ENCODE measurements at places on chromosomes 12 and 14.

- no peak for DNase-seq
These were observed 147.5 kb upstream of the C14orf180 start for GRCh38 chr14:104431929-104432541.

DNA sequence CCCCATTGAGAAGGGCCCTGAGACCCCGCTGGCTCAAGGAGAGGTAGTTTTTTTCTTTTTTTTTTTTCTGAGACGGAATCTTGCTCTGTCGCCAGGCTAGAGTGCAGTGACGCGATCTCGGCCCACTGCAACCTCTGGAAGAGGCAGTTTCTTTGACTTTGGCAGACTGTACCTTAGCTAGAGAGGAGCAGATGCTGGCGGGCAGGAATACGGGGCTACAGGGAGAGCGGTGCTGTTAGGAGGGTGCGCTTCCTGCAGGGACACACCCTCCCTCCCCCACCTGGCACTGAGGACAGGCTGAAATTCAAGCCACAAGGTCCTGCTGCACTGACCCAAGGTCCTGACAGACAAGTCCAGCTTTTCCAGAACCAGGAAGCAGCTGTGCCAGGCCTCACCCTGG, 32.2 kb upstream of the NUDT14 start:
- no peak for DNase-seq

- DNase-seq: no peak
These were observed 168.8 kb upstream of the RBM19 start for GRCh38 chr12:114134922-114135321.

GRCh38 chr12:62817556-62818271, 117.2 kb downstream of the PPM1H start:
- peak; percentile 58 for DNase-seq

GRCh38 chr14:90535556-90536090, 138.8 kb downstream of the CALM1 start:
- DNase-seq: no peak

DNA sequence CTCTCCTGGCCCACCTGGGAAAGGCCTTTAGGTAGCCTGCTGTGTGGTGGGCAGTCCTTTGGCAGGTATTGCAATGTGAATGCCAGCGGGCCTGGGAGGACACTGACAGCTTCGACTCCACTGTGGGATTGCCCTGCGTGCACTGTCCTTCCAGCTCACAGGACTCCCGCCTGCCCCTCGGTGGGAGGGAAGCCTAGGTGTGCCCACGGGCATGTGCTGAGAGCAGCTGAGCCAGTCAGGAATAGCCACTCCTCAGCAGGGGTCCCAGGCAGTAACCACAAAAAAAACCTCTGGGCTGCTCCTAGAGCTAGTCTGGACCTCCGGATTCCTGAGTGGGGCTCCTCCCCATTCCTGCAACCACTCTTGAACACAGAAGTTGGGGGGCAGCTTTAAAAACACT, 278.2 kb downstream of the FOXN3 start:
- DNase-seq: no peak

- no peak for DNase-seq
These were observed 978.4 kb downstream of the BCL11B start for GRCh38 chr14:98293576-98293975.

- DNase-seq: peak; percentile 76
These were observed 231.9 kb downstream of the C12orf75 start for GRCh38 chr12:105562199-105562971.

DNA sequence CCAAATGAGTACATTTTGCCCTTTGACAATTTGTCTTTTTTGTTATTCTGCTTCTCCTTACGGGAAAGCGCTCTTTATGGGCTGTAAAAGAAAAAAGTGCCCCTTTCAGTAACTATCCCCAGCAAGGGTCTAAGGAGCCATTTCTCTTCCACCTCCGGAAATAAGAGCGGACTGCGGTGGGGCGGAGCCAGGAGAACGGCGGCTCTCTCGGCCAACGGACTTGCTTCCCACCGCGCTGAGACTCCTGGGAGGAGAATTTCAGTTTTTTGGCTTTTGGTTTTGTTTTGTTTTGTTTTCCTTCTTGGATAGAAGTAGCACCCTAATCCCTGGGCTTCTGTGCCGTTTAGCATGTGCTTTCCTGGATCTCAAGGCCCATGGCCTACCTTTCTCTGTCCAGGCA, 43.5 kb downstream of the ZNF641 start:
- DNase-seq: no peak

- DNase-seq: no peak
These were observed 74.8 kb upstream of the DICER1 start for GRCh38 chr14:95231966-95232633.

GRCh38 chr14:95564060-95564459, 29.2 kb downstream of the GLRX5 start:
- peak; percentile 4 for DNase-seq

GRCh38 chr14:40003773-40004172, 571.5 kb upstream of the FBXO33 start:
- no peak for DNase-seq

- DNase-seq: no peak
These were observed 11.3 kb upstream of the KCNMB4 start for GRCh38 chr12:70354787-70355186.

- DNase-seq: no peak
These were observed 764.3 kb downstream of the NOVA1 start for GRCh38 chr14:25833341-25834126.

GRCh38 chr12:15928870-15929571, 17.9 kb downstream of the DERA start:
- DNase-seq: no peak

GRCh38 chr12:28817524-28817923, 331.6 kb upstream of the FAR2 start:
- no peak for DNase-seq

DNA sequence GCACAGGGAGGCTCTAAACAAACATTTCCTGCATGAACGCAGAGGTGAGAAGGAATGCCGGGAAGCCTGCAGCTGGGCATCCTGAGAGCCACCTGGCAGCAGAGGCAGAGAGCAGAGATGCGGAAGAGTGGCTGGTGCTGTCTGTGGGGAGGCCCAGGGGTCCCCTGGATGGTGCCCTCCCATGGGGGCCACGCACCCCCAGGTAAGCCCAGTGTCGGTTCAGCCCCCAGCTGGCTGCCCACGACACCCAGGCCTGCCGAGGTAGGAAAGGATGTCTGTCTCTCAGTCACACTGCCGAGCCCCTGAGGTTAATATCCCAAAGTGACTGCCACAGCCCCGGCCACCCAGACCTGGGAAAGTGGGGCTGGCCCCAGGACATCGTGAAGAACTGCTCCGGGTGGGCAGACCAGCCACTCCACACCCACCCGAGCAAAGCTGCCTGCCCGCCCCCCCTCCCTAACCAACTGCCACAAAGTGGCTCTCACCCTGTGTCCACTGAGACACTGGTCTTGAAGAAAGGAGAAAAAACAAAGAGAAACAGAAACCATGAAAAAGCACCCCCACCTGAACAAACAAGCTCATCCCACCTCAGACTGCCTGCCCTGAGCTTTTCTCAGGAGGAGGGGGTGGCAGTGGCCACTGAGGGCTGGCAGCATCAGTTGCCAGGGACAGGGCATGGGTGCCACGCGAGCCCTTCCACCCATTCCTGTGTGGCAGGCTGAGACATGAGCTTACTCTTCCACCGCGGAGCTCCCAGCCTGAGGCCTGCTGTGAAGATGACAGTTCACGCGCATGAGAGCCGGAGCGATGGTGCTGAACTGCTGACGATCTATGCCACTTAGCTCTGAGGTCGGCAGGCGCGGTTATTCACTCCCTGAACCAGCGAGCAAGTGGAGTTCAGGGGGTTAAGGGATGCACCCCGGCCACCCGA, 40.8 kb downstream of the CCDC88C start:
- no peak for DNase-seq

DNA sequence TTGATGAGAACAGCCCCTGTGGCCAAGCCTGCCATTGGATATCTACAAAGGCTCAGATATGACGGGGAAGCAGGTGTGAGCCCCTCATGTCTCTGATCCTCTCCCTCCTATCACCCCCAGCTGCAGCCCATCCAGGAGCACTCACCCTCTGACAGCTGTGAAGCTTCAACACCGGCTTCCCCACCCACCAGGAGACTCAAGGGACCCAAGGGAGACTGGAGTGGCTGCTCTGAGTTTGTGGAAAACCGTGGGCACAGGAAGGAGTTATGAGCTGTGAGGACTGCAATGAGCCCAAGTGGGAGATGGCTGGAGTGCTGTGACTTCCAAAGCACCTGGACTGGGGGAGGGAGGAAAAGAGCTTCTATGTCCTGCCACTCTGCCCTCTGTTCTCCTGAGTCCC, 7.9 kb downstream of the IFI27L2 start:
- DNase-seq: no peak

GRCh38 chr12:100427078-100427477, 46.6 kb upstream of the NR1H4 start:
- peak; percentile 76 for DNase-seq

- DNase-seq: no peak
These were observed 59.8 kb downstream of the KITLG start for GRCh38 chr12:88520436-88520820.

DNA sequence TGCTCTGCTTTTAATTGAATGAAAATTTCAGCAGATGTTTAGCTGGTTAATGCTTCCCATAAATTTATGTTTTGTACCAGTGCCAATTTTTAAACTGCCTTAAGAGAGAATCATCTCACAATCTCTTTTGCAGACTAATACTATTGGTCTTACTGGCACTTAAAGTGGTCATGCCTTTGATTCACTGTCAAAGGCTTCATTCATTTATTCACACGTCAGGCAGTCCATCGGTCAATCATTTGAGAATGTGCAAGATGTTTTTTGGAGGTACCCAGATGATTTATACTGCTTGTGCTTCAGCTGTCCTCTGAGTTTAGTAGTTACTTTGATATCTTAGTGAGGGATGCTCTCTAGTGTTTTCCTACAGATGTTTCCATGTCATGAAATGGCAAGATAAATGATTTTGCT, 83.4 kb downstream of the NAV3 start:
- DNase-seq: no peak

DNA sequence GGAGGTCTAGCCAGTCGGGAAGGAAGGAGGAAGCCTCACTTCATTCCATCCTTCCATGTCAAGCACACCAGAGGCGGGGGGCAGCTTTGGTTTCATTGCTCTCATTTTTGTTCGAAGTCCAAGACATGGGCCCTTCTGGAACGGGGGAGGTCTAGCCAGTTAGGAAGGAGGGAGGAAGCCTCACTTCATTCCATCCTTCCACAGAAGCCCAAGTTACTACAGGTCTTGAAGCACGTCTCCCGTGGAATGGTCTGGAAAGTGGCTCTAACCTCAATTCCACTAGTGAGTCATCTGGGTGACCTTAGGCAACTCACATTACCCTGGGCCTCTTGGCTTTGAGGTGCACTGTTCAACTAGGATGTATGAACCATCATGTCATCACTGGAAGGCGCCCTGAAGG, 156.3 kb downstream of the NTF3 start:
- DNase-seq: peak; percentile 75

- DNase-seq: no peak
These were observed 1.5 kb downstream of the CLECL1 start for GRCh38 chr12:9731393-9731792.

DNA sequence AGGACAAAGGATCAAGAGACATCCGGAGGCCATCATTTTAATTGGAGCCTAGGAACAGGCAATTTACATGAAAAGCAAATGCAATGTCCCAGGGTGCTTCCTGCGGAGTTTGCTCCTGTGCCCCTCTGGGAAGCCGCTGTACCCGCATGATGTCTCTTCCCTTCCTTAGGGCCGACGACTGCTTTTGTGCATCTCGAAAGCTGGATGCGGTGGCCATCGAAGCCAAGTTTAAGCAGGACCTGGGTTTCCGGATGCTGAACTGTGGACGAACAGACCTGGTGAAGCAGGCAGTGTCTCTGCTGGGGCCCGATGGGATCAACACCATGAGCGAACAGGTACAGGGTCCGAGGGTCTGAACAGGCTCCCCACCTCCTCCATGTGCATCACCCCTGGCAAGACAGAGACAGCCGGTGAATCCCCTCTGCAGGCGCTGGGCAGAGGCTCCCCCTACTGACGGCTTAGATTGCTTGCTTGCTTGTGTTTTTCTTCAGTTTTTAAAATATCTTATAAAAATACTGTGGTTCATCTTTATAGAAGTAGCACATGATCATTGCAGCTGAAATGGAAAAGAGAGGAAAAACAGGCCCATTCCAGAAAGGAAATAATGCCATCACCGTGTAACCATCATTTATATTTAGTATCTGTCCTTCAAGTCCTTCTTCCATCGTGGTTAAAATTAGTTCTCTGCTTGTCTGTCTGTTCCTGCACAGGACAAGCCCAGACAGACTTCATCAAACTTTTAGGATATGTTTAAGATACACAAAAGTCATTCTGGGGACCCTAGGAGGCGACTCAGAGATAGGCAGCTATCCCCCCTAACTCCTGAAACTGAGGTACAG, 75.4 kb upstream of the PWP1 start:
- DNase-seq: peak; percentile 41

DNA sequence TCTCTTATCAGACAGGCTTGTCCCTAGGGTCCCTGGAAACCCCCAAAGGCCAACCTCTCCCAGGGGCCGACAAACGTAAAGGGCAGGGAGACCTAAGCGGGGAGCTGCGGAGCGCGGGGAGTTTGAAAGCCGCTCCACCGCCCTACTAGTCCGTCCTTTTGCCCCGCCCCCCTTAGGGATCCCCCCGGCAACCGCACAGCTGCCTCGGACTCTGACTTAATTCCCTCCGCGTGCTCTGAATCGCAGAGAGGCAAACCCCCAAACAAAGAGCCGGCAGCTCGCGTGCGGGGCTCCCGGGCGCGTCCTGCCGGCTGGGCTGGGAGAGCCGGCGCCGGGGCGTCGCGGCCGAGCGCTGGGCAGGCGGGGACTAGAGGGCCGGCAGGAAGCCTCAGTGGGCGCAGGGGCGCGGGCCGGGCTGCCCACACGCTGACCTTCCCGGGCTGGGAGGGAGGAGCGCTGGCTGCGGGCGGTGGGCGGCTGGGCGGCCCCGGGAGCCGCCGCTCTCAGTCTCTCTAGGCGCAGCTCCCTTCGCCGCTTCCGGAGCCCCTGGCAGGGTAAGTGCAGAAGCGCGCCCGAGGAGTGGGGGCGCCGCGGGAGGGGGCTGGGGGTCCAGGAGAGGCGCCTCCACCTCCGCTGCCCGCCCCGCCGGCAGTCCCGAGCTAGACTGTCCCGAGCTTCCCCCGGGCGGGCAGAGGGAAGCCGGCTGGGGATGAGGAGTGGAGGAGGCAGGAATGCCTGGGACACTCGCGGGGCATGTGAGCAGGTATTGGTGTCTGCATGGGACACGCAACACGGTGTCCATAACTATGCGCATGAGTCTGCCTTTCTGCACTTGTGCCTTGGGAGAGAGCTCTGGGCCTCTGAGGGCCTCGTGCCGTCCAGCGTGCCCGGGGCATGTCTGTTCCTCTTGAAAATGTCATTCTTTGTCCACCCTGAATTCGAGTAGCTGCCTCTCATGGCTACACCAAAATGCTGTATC, at the start of gene TSPAN11:
TSS of gene TSPAN11 (plus strand) at position 506 of the 979 bp plus-strand sequence. CDS start 27,244 bp downstream, outside the sequence.
- DNase-seq: peak; percentile 37

- DNase-seq: no peak
These were observed 60.5 kb downstream of the BTG1 start for GRCh38 chr12:92085040-92085735.

DNA sequence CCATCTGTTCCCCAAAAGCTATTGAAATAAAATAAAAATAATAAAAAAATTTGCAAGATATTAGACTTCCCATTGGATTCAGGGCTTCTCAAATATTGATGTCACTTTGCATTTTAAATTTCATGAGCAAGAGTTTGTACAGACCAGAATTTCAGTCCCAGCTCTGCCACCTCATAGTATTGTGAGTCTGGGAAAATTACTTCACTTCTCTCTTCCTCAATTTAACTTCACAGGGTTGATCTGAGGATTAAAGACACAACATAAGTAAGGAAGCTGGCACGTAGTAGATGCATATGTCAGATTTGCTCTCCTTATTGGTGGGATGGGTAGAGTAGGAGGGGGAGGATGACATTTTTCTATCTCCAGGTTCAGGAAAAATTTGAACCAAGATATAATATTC, 32.8 kb downstream of the COX8C start:
- DNase-seq: no peak

- no peak for DNase-seq
These were observed 142.9 kb downstream of the NAV3 start for GRCh38 chr12:77973579-77973978.
